A549 treated with GW870086 at 1 μM for 4 hours (cell line): ENCODE measurements at places on chromosomes 3 and 15. TPM values are rescaled to one million over a fixed set of nuclear protein-coding genes. Genes with fewer than 3 reads are reported as not detected.

Gene GOLGA6L9
- total RNA-seq = 1.5 to 2.9 TPM (median 2.6 TPM) in 5 replicates

Gene C3orf85
- total RNA-seq = not detected in 5 replicates

Gene TM4SF1
- total RNA-seq = 890 to 1,500 TPM (median 1,132 TPM) in 5 replicates

Gene KY
- total RNA-seq = 0.09 to 0.13 TPM (median 0.10 TPM) in 3 of 5 replicates, not detected in the others

Gene ZNF639
- 18.2 to 23.6 TPM (median 21.6 TPM) in 5 replicates for total RNA-seq

Gene MFN1
- 15.3 to 21.0 TPM (median 20.4 TPM) in 5 replicates for total RNA-seq

Gene CYP1A1
- total RNA-seq = 1.1 to 2.3 TPM (median 1.7 TPM) in 5 replicates

Gene GHRL
- total RNA-seq = not detected in 5 replicates

Gene BCL2A1
- 10.2 to 13.6 TPM (median 10.8 TPM) in 5 replicates for total RNA-seq

Gene LINGO1
- 8.7 to 11.7 TPM (median 9.0 TPM) in 5 replicates for total RNA-seq

Gene CD276
- 61.7 to 81.3 TPM (median 75.4 TPM) in 5 replicates for total RNA-seq

Gene TYRO3
- 12.8 to 17.1 TPM (median 15.8 TPM) in 5 replicates for total RNA-seq

Gene MGLL
- total RNA-seq = 64.9 to 77.9 TPM (median 72.2 TPM) in 5 replicates

Gene TM4SF18
- 31.8 to 38.1 TPM (median 35.7 TPM) in 5 replicates for total RNA-seq

Gene NOX5
- 0.14 to 0.37 TPM (median 0.22 TPM) in 5 replicates for total RNA-seq

Gene ITIH1
- not detected in 5 replicates for total RNA-seq

Gene RTP4
- total RNA-seq = not detected in 5 replicates

Gene TFRC
- 81.1 to 102 TPM (median 98.7 TPM) in 5 replicates for total RNA-seq

Gene ABI3BP
- total RNA-seq = 0.91 to 2.3 TPM (median 1.6 TPM) in 5 replicates

Gene CLRN1
- not detected in 5 replicates for total RNA-seq

Gene OR5K2
- not detected in 5 replicates for total RNA-seq

Gene CPNE4
- 3.8 to 6.8 TPM (median 6.0 TPM) in 5 replicates for total RNA-seq

Gene KLHL40
- total RNA-seq = not detected in 5 replicates
